IPS-NIHi11 (cell line): ENCODE measurements at places on chromosomes 6 and 20.

DNA sequence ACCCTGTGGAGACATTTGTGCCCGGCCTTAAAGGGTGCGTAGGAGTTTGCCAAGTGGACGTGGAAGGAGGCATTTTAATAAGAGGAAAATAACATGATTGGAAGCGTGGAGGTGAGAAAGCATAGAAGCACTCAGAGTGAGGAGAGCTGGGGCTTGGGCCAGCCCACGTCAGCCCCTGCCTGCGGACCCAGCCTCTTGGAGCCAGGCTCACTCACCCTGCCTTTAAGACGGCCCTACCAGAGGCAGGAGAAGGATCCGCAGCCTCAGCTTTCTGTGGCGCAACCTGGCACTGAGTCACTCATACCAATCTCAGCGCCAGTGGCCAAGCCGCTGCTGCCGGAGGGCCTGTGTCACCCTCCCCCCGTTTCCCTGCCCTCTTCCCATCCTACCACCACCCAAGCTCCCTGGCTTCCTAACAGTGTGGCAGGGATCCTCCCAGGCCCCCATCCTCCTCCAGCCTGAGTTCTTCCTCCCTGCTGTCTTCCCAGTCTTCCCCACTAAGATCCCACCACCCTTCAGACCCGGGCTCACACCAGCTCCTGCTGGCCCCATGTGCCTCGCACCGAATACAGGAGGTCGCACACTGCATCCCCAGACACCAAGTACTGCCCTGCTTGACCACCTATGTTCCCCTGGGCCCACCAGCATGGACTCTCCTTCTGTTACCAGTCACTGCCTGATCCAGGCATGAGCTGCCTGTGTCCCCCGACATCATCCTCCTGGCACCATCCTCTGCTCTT lies 285.2 kb downstream of the UST start:
- no peak for DNase-seq

GRCh38 chr6:119043783-119044182 lies 34.7 kb downstream of the FAM184A start:
- no peak for DNase-seq

GRCh38 chr6:12232821-12233220 lies 57.3 kb upstream of the EDN1 start:
- DNase-seq = no peak

- no peak for DNase-seq
These were observed 101.2 kb upstream of the ARMC2 start for GRCh38 chr6:108746836-108747575.

- no peak for DNase-seq
These were observed 801.2 kb upstream of the FLRT3 start for GRCh38 chr20:15138548-15139126.

- no peak for DNase-seq
These were observed 63.1 kb downstream of the MYH7B start for GRCh38 chr20:35018590-35019371.

DNA sequence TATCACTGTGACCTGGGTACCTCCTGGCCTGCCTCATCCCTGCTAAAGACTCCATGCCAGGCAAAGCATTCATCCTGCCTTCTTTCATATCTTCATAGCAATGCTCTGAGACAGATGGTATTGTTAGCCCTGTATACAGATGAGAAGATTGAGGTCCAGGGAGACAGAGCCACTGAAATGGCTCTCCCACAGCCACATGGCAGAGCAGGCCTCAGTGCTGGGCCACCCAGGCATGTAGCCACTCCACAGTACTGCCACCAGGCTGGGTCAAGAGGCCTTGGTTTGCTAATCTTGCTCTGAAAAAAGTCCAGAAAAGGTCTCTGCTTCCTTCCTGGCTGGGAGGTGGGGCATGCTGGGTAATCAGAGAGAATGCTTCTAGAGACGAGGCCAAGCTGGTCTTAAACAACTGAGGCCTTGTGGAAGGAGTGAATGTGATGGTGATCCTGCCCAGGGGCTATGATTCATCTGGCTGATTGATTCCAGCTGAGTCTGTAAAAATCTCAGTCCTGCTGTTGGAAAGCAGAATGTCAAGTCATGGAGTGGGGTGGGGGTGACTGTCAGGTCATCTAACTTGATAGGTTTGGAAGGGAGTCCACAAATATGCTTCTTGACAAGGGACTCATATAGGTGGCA lies 29.8 kb downstream of the HM13 start:
- DNase-seq = no peak

- peak; percentile 52 for DNase-seq
These were observed 33.7 kb upstream of the IYD start for GRCh38 chr6:150334790-150335783.

DNA sequence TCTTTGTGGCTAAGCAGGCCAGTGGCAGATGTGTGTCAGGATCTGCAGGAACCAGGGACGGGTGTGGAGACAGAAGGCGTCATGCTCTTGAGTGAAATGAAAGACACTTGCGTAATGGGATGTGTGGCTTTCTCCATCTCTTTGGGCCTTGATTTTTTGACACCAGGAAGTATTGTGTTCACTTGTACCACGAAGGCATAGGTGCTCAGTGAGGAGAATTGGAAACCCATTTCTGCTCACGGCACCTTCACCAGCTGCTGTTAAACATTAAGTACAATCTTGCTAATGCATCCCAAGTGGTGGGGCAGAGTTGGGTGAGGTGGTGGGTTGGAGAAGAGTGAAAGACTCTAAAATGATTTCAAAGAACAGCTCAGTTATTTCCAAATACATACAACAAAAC lies 30.0 kb downstream of the GJA10 start:
- no peak for DNase-seq

DNA sequence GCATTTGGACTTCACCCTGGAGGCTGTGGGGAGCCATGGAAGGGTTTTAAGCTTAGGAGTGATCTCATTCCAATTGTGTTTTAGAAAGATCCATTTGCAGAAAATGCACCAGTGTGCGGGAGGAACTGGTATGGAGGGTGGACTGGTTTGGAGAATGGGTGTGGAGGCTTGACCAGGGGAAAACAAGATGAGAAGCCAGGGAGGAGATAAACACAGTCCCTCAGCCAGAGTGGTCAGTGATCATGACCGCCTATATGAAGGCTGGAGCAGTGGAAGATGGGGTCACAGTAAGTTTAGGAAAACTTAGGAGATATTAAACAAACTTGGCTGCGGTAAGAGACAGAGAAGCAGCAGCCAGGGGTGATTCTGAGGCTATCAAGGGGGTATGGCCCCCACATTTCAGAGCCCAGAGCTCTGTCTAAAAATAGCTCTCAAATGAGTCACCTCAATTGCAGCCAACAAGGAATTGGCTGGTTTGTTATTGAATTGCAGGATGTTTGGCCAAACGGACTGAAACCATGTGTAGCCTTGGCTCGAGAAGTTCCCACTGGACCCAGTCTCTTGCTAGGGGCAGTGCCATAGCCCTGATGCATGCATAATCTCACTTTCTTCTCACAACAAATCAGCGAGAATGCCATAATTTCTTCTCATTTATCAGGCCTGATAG lies 159.9 kb upstream of the TOP1 start:
- DNase-seq = no peak

DNA sequence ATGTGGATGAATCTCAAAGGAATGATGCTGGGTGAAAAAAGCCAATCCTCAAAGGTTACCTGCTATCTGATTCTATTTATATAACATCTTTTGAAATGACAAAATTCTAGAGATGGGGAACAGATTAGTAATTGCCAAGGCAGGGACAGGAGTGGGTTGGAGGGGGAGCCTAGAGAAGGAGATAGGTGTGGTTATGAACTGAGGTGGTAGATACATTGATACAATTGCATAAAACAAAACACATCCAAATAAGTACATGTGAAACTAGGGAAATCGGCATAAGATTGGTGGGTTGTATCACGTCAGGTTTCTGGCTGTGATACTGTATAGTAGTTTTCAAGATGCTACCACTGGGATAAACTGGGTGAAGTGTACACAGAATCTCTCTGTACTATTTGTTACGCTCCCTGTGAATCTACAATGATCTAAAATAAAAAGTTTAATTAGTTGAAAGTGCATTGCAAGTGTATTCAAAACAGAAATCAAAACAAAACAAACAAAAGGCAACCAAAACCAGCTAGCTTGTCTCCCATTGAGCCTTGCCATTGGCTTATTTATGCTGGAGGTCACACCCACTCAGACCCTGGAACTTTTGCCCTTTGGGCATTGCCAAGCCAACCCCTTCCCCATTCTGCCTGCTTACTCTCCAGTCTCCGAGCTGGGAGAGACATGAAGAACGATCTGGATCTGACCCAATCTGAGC lies 27.8 kb downstream of the PPP1R16B start:
- DNase-seq = no peak

DNA sequence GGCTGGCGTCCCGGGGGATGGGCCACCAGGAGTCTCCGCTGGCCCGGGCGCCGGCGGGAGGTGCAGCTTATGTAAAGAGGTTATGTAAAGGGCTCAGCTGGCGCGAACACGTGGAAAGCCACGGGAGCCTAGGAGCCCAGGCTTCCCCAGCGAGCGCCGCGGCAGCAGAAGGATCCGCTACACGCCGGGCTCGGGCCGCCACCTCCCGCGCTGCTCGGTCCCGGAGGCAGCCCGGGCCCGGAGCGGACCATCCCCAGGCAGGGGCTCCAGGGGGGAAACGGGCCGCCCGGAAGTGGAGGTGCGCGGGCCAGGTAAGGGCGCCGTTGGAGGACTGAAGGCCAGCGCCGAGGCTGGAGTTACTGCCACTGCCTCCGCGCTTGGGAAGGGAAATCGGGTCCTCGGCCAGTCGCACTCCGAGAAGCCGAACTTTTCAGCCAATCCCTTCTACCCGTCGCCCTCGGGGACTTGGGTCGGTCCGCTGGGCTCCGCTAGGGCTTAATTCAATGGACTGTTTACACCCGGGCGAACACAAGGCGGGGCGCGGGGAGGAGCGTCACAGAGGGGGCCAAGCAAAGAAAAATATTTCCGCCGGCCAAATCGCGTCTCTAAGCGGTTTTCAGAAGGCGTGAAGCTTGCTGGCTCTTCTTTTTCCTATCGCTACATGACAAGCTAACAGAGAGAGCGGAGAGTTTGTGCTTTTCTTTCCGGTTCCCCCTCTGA lies 398 bp downstream of the STK35 start:
- peak; percentile 93 for DNase-seq

DNA sequence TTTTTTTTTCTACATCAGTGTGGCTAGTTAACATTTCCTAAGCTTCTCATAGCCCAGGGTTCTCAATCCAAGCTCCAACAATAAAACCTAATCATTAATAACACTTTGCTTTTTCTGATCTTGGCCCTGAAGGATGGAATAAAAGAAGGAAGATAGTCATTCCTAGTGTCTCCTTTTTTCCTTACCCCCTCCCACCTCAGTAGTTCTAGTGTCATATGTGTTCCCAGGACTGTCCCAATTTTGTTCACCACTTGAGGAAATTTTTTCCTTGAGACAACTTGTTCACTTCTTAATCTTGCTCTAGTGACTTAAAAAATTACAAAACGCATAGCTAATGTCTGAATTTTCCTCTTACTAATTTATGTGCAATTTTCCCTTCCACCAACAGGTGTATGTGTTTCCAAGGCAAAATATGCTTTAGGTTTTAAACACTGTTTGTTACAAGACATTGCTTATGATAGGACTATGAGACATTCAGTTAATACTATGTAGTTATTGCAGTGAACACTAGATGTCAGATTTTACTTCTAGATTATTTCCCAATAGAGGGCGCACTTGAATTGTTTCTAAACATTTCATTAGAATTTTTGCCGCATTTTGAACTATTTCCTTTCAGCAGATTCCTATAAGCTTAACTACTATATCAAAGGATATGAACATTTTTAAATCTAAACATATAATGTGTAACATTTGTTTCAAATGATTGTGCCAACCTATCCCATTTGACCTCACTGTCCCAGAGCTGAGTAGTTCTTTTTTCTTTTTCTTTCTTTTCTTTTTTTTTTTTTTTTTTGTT lies 18.5 kb upstream of the C6orf141 start:
- peak; percentile 46 for DNase-seq

DNA sequence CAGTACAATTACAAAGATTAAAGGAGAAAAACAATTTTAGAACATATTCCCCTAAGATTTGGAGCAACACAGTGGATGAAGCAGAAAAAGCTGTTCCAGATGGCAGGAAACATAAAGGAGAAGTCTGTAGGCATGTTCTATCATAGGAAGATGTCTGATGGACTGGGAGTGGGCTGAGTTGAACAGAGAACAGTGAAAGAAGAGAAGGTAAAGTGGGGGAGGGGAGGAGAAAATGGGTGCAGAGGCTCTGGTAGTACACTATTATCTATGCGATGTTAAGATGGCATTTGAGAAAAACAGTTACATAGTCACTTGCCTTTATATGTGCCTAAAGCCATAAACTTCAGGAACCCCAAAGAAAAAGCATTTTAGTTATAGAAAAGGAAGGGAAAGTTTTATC lies 4.2 kb upstream of the PHIP start:
- no peak for DNase-seq

GRCh38 chr20:58344741-58345140 lies 35.2 kb downstream of the RAB22A start:
- DNase-seq = no peak
